Stimulated activated CD4-positive, alpha-beta T cell treated with anti-CD3 and anti-CD28 coated beads, Interleukin-2, amount 100 ng/mL, for 4 hours (primary cell): ENCODE measurements at places on chromosomes 12 and 14.

GRCh38 chr14:88196925-88197324 is 126.1 kb downstream of the KCNK10 start:
- DNase-seq = no peak

GRCh38 chr14:95222151-95222631 is 64.9 kb upstream of the DICER1 start:
- DNase-seq = no peak

DNA sequence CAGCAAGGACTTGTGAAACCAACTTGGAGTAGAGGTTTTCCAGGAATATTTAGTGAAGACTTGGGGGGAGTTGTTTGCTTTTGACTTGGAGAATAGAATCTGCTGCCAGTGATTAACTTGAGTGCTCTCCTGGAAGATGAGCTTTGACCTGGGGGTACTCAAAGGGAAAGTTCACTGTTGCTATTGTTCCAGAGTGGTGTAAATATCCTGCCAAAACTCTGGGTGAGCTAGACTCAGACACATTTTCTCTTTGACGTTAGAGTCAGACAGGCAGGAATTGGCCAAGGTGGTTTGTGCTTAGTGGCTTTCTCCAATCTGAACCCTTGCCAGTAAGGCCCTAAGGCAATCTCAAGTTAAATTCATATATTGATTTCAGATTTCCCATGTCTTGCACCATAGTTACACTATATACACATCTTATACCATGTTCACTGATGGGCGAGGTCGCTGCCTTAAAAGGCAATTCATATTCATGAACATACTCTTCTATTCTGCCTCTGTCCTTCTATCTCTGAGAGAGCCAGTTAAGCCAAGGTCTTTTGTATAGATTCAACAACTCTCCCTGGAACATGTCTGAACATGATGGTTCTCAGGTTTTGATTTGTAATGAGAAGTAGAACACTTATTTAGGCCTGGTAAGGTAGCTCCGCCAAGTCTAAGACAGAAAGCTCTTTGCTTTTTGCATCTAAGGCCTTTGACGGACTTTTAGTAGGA is 204.6 kb upstream of the SLC38A2 start:
- DNase-seq = no peak

DNA sequence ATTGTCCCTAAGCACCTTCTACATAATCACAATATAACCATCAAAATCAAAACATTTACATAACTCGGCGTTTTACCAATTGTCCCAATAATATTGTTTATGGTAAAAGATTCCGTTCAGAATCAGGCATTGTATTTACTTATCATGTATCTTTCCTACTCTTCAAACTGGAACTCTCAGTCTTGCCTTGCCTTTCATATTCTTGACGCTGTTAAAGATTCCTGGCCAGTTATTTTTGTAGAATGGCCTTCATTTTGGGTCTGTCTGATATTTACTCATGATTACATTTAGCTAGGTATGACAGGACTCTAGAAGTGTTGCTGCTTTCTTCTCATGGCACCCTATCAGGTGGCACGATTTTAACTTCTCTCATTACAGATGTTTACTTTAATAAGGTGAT is 850 bp upstream of the HEATR5A start:
- no peak for DNase-seq

DNA sequence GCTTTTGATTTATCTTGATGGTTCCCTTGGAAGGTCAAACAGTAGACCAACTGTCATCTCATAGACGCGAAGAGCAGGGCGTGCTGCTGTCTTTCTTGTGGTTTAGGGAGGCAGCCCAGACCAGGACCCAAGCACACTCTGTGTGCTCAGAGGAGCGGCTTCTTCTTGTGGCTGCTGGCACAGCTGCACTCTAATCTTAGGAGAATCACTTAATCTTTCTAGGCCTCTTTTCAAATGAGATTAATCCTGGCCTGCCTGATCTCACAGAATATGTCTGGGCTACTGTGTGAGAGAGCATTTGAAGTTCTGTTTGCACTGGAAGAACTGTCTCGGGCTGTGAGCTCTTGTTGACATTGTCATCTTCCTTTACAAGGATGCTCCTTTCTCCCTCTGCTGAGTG is 60.0 kb upstream of the TRAF3 start:
- no peak for DNase-seq

DNA sequence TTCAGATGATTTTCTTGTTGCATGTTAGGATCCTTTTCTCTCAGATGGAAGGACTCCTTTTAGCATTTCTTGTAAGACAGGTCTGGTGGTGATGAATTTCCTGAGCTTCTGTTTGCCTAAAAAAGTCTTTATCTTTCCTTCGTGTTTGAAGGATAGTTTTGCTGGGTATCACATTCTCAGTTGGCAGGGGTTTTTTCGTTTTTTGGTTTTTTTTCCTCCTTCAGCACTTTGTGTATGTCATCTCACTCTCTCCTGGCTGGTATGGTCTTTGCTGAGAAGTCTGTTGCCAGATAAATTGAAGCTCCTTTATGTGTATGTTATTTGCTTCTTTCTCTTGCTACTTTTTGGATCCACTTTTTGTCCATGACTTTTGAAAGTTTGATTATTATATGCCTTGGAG is 15.6 kb upstream of the TXNRD1 start:
- no peak for DNase-seq

DNA sequence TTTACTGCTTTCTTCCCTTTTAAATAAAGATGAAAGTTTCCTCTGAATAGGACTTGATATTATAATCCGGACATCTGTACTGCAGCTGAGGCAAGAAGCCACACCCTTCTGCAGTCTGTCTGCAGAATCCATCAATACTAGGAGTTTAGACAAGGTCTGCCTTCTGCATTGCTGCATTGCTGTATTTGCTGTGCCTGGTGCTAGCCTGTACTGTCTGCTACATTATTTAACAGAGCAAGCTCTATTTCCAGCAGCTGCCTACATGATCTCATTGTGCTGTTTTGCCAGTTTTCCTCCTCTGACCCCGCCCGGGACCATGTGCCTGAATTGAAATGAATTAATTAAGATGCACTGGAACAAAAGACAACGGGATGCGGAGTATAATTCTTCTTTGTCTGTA is 1.7 kb downstream of the TUBA1A start:
- no peak for DNase-seq

- no peak for DNase-seq
These were observed 2.0 kb upstream of the AP1G2 start for GRCh38 chr14:23569443-23570151.

DNA sequence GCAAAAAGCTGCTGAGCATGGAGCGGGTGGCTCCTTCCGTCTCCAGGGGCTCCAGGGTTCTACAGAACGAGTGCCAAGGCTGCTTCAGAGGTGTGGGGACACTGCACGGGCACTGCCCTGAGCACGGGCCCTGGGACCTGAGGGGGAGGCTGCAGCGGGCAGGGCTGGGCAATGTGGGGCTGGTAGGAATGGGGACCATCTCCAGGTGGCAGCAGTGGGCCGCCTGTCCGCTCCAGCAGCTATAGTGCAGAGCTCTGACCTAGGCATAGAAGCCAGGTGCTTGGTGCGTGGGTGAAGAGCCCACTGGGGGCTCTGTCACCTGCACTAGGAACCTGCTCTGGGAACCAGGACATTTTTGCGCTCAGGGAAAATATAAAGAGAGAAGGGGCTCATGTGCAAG is 22.3 kb downstream of the HDAC7 start:
- no peak for DNase-seq

DNA sequence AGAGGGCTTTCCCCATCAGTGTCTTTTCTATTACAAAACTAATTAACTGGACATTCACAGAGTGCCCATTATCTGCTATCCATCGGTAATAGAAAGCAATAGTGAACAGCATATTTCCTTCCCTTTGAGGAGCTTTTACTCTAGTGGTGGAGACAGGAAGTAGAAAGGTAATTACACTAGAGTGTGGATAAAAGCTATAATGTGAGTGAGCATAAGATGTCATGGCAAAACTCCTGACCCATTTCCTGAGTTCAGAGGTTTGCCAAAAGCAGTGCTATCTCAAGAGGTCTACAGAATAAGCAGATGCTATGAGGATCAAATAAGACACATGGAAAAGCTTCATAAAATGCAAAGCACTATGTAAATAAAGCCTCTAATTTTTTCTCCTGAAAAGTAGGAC is 24.0 kb downstream of the TIMELESS start:
- DNase-seq = no peak

DNA sequence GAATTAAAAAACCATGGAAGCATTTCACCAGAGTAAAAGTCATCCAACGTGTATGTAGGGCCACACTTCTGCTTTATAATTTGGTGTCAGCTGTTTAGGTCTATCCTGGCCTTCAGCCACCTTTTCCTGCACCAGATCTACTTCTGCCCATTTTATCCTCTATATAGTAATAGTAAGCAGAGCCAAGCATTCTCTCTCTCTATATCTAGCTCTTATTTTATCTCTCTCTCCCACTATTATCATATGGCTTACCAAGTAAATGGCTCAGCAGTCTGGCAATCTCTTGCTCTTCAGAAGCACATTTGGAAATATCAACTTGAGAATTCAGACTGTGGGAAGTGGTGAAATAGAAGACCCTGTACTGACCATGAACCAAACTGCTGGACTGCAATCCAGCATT is 84.1 kb upstream of the FKBP4 start:
- no peak for DNase-seq

DNA sequence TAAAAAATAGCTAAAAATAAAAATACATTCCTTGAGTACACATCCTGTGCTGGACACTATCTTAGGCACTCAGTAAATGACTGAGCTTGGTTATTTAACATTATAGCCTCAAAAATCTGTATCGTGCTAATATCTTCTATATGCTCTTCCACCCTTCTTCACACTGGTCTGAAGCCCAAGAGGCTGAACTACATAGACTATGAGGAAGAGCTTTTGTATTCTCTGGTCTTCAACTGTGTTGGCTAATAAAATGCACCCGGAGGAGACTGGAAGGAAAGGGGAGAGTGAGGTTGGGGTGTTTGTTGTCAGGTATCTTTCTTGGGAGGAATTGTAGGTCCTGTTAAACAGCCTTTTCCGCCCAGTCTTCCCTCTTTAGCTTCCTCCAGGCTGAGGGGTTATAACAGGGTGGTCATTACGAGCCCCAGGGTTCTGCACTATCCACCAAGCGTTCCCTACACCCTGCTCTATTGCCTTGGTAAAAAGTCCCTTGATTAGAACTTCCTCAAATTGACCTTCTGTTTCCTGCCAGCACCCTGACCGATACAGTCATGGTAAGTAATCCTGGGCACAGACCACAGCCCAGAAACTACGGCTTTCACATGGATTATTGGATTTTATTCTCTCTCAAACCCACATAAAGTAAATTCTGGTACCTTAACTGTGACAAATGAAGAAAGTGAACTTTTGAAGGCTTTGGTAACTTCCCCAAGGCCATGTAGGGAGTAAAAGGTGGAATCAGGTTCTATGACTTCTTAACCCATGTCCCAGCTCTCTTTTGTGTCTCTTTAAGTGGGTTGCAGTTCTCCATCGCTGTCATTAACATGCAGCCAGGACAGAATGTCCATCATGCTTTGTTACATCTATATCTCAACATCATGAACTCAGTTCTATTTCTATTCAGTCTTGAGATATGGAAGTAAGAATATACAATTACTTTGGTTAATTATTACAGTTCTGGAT is 71.3 kb downstream of the PTHLH start:
- DNase-seq = no peak

DNA sequence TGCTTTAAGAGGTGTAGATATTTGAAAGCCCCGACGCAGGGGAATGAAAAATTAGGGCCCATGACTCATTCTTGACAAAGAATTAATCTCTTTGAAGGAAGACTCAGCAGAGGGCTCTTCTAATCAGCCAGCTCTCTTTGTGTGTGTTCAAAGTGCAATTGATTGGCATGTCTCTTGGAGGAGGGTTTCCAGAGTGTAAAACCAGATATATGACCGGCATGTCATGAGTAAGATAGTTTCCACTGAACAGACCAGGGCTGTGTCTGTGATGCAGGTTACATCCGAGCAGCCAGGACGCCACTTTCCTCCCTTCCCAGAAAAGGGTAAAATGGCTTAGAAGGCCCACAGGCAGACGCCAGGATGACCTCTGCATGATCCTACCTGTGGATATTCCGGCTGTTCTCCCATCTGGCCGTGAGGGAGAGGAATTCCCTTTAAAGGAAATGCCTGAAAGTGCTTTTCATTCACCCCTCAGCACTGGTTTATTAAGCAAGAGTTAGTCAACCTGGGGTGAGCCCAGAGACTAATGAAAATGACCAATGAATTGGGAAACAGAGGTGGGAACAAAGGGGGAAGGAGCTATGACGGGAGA is 7.2 kb upstream of the KRT75 start:
- DNase-seq = no peak

DNA sequence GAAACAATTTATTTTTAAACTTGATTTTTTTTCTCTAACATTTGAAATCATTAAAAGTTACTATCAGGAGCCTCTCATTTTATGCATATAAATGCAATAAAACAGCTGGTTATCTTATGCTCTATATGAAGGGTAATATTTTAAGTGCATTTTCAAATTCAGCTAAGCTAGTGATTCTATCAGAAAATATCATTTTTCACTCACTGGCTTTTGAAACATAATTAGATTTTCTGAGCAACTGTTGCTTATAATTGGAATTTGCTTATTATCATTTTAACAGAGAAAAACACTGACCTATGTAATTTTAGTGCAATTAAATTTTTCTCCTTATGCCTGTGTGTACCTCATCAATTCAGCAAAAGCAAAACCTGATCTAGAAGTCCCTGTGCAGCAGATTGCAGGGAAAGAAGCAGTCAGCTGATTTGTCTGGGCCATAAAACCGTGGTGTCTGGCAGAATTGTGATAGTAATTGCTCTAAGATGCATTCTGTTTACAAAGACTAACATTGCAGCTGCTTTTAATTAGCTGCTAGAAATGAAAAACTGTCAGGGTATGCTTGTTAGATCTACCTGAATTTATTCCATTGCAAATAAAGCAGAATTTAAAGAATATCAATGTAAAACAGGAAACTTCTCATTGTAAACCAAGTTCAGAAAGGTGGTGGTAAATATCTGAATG is 75.0 kb downstream of the BICD1 start:
- no peak for DNase-seq

DNA sequence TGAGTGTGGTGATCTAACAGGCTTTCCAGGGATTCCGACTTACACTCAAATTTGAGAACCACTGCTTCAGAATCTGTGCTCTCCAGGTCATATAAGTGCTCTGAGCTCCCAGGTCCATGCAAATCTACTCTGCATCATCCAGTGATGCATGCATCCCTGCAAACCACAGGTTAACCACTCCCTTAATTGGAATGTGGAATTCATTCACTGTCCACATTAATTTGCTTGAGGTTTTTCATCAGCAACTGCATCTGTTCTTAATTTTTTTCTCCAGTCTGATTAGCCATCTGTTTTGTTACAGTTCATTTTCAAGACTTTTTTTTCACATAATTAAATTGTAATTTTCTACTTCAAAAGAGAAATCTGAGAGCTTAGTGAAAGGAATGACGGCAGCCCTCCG is 43.4 kb upstream of the RIN3 start:
- no peak for DNase-seq

- DNase-seq = no peak
These were observed 124.7 kb downstream of the GARIN6 start for GRCh38 chr12:99772274-99772673.
